ENCODE measurements at places on chromosomes 1 and 21.

GRCh38 chr1:92037400-92037799, 7.6 kb downstream of the EPHX4 start:
- DNase-seq, result no peak

DNA sequence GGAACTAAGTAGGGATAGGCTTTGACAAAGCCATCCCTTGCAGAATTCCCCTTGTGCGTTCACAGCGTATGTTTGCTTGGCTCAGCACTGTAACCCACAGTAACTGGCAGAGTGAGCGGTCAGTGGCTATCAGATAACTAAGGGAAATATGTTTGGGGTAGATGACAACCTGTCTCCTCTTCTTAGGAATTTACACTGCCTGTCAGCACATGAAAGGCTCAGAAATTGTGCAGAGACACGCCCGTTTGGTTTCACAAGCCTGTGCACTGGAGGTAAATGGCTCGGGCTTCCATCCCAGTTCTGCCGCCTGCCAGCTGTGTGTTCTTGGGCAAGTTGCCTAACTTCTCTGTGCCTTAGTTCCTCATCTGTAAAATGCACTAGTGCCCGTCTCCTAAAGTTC, 101.2 kb downstream of the PRDM2 start:
- DNase-seq, result no peak

GRCh38 chr1:112006416-112007025, 17.1 kb upstream of the KCND3 start:
- DNase-seq, result no peak

DNA sequence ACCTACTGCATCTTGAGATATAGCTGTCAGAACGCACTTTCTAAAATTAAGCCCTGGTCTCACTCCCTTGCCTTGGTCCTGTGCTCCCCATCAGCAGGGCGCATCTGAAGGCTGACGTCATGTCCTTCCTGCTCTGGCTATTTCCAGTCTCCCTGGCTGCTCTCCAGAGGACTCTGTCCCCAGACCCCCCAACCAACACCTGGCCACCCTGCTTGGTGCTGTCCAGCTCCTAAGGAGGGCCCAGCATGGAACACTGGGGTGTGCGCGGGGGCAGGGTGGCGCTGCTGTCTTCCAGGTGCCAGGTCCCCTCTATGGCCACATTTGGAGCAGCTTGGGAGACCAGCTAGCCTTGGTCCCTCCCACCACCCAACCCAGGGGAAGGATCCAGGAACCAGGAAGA, 8.3 kb downstream of the TNNT2 start:
- DNase-seq, result no peak

GRCh38 chr21:16441789-16442188, 712.0 kb downstream of the USP25 start:
- DNase-seq, result no peak

DNA sequence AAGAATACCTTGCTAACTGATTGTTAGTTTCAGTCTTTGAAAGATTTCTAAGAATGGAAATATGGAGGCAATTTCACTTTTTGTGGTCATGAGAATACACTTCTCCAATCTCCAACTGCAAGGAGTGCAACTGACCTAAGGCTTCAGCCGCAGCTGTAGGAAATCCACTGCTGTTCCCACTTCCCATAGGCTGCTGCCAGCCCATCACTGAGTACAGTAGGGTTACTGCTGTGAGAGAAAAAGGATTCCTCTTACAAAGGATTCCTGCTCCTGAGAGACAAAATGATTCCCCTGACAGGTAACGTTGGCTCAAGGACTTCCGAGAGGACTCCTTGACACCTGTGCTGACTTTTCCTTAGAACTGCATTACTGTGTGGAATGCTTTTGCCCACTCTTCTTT, 87.4 kb downstream of the ADGRL4 start:
- no peak for DNase-seq

- DNase-seq, result no peak
Measured at GRCh38 chr1:166999075-166999474, 10.0 kb downstream of the MAEL start.
